Femur (tissue), 1 donor: ENCODE measurements at places on chromosomes 16 and 17.
A peak's percentile ranks its signal among the peaks of the same experiment; 100 is the strongest.

GRCh38 chr17:8151641-8152111 lies 528 bp downstream of the PER1 start:
- peak; percentile 90 for DNase-seq

DNA sequence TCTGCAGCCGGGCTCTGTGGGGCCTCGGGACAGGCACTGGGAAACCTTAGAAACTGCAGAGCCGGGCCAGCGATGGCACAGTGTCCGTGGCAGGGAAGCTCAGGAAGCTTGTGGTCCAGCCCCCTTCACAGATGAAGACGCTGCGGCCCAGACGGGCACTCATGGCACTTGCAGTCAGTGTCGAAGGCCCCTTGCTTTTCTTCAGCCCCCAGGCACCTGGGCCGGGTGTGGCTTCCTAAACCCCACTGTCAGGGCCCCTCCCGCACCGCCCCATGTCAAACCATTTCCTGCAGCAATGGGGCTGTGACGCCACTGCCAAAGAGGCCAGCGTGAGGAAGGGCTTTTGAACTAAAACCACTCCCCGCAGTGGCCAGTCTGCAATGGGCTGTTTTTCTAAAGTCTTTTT lies 164.0 kb downstream of the LAT start:
- no peak for DNase-seq

GRCh38 chr17:62925267-62925836 lies 40.7 kb upstream of the TANC2 start:
- no peak for DNase-seq

- no peak for DNase-seq
These were observed 168.0 kb downstream of the AHSP start for GRCh38 chr16:31695667-31696066.

- peak; percentile 62 for DNase-seq
These were observed 13.9 kb downstream of the HAGH start for GRCh38 chr16:1812732-1813163.

GRCh38 chr16:17474572-17474971 lies 3.8 kb upstream of the XYLT1 start:
- DNase-seq = peak; percentile 28

- DNase-seq = no peak
These were observed 13.9 kb downstream of the CLUH start for GRCh38 chr17:2697611-2698162.

DNA sequence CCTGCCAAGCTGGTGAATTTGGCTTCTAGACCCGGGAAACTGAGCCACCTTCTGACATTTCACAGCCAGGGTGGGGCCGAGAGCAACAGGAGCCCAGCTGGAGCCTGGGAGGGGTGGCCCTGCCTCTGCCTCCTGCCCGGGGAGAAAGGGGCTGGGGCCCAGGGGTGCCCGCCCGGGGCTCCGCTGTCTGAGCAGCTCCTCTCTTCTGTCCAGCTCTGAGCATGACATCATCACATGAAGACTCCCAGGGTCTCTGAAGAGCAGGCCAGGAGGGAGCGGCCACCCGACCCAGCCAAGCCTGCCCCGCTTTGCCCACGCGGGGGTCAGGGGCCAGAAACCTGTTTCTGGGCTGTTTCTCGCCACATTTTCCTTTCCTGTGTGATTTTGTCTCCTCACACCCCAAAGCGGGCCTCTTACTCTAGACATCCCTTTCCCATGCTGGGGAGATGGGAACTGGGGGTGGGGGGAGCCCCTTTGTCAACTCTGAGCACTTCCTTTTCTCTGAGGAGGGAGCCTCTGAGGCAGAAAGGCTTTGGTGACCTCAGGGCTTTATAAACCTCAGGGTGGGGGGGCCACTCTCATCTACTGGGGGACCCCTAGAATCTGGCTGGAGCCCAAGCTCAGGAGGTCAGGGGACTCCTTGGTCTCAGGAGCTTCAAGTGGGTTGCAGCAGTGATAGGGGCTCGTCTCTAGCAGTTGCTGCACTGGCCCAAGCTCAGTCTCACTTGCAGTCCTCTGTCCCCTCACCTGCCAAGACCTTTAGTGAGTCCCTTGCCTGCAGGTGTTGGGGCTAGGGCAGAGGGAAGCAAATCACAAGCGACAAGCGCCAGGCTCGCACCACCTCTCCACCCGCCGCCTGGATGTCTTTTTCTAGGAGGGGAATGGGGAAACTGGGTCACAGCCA lies 7.6 kb downstream of the UBALD2 start:
- no peak for DNase-seq
